T1000 (cell line): ENCODE measurements at places on chromosomes 1 and 21.

DNA sequence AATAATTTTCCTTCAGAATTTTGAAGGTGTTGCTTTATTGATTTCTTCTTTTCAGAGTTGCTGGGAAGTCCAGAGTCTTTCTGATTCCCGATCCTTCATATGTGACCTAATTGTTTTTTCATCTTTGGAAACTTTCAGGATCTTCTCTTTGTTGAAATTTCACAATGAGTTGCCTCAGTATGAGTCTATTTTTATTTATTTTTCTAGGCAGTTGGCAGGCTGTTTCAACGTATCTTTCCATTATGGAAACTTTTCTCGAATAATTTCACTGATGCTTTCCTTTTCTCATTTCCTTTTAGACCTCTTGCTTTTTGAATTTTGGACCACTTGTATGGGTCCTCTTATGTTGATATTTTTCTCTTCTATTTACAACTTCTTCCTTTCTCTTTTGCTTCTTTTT is 354.3 kb downstream of the TGFB2 start:
- DNase-seq: no peak

DNA sequence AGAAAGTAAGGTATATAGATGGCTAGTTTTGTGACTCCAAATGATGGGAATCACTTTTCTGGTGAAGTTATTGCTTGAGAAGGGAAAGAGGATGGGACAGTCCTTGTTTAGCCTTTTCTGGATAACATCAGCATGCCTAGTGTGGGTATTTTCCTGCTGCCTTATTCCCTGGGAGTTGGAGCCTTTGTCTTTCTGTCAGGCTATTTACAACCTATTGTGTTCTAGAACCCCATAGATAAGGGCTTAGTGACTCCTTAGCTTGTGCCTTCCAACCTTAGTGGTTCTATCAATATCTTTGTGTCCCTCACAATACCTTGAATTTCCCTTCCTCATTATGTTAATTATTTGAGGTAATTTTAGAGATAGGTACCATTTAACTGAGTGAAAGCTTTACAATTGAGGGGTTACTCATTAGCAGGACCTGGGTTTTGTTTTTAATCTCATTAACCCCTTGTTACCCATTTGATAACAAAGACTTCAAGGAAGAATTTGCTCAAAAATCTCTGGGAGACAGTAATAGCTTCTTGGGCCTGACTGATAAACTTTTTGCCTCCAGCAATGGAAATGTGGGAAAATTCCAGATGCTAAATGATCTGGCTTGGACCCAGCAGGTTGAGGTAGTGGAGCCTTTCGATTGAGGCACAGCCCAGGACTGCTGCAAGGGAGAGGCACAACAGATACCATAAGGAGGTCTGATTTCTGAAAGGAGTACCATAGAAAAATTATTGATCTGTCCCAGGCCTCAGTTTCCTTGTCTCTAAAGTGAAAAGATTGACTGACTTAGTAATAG is 49.0 kb downstream of the CACHD1 start:
- no peak for DNase-seq

DNA sequence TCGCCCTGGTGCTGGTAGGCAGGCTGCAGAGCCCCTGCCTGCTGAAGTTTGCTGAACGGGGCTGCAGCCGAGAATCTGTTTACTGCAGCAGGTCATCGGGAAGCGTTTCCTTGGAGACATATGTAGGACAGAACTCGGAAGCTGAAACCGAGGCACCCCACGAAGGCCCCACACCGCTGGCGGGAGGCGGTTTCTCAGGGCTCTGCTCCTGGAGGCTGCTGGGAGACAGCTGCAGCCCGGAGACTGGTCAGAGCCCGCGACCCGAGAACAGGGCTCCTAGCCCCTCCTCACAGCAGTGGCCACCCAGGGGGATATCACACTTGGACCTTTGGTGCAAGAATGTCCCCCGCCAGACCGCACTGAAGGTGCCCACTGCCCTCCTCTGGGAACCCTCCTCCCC is 12.7 kb upstream of the PLCH2 start:
- no peak for DNase-seq

- DNase-seq: no peak
Measured at GRCh38 chr1:247914941-247915662, 5.0 kb upstream of the OR2T8 start.

DNA sequence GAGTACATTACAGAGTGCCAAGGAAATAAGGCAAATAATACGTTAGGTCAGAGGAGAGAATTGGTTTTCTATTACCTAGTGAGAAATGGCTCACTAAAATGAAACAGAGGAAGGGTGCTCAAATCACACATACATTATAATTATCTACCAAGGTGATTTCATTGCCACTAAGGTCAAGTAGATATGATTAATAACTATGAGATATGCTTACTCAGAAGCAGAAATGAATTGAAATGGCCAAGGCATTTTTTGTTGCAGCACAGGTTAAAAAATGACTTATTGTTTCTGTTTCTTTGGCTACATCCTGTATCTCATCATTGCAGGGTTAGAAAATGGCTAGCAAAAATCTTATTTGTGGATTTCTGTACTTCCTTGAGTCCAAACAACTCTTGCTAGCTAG is 154.5 kb upstream of the GORAB start:
- no peak for DNase-seq
